ENCODE measurements at places on chromosomes 3 and 15. TPM values are rescaled to one million over a fixed set of nuclear protein-coding genes. Genes with fewer than 3 reads are reported as not detected.
A peak's percentile ranks its signal among the peaks of the same experiment; 100 is the strongest.

SCAMP5 gene
- 5.3 TPM for total RNA-seq

- DNase-seq, result peak; percentile 46
These were observed 55.4 kb downstream of the EOMES start for GRCh38 chr3:27666708-27667107.

DNA sequence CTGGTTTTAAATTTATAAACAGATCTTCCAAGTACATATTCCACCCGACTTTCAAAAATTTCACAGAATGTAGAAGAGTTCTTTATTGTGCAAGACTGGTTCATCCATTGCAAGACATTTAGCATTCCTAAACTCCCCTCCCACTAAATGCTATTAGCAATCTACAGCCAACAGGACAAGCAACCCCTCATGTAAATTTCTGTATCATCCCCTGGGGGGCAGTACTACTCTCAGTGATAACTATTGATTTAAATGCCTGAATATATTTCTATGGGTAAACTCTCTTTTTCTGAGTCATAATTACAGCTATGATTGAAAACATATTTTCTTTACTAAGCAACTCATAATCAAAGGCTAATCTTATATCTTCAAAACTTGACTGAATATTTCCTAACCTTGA is 10.7 kb upstream of the SLC15A2 start:
- no peak for DNase-seq

DNA sequence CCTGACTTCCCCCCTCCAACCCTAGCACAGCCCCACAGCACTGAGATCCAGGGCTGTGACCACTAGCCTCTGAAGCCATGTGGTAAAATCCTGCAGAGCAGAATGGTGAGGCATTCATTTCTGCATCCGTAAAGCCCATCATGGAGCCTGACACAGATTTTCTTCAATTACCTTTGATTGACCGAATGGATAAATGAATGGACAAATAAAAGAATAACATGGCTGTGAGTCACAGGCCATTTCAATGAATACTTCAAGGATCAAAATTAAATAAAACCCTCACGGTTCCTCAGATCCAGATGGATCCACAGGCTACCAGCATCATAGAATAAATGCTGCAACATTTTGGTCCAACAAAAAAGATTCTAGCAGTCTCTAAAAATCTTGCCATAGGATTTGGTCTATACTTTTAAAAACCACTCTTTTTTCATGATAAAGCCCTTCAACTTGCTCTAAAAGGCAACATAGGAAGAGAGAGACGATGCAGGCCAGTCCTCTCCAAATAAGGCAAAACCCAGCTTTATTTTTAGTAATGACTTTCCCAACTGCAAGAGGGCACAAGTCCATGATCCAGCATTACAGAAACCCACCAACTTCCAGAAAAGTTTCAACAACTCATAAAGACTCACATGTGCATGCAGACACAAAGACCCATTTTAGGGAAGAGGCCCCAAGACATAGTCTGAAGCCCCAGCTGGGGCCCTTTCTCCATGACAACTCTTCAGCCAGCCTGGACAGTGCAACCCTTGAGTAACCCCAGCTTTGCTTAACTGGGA is 52.4 kb upstream of the MRPS22 start:
- DNase-seq, result no peak

- DNase-seq, result no peak
These were observed 1207.6 kb downstream of the OTOL1 start for GRCh38 chr3:162704238-162704637.

GRCh38 chr3:123880998-123881561 is 3.1 kb downstream of the MYLK start:
- DNase-seq, result no peak

- peak; percentile 43 for DNase-seq
These were observed 78.0 kb upstream of the SLC6A6 start for GRCh38 chr3:14324224-14324944.
